Trophoblast cell (in vitro differentiated cells and primary cell): ENCODE measurements at places on chromosomes 5 and 9.

- H3K4me3 ChIP-seq: no peak overlapping the region
- H3K27me3 ChIP-seq: no peaks in the 10 kb centered on the region
- no peak overlapping the region for H3K27ac ChIP-seq
- no peaks in the 10 kb centered on the region for H3K36me3 ChIP-seq
- no peak for DNase-seq
- peaks cover 5% of the 10 kb centered on the region for H3K4me1 ChIP-seq
These were observed 253.3 kb downstream of the DMAC1 start for GRCh38 chr9:7546261-7546660.

GRCh38 chr5:122310889-122311288, 1.1 kb upstream of the SNCAIP start:
- no peak for DNase-seq
- H3K4me3 ChIP-seq: no peak overlapping the region
- H3K36me3 ChIP-seq: no peaks in the 10 kb centered on the region
- no peak overlapping the region for H3K27ac ChIP-seq

DNA sequence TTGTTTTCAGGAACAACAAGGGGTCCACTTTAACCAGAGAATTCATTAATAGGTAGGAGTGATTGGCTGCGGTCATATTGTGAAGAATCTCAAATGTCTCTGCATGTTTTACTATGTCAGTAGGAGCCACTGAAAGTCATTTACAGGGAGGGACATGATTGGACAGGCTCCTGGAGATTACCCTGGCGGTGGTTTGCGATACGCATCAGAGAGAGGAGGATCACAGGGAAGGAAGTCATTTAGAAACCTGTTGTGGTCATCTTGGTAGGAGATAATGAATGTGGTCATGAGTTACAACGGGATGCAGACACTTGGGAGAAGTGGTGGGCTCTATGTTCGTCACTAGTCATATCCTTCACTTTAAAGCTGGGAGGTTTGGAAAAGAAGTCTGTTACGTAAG, 262.8 kb downstream of the FAM114A2 start:
- H3K4me3 ChIP-seq: no peak overlapping the region
- no peaks in the 10 kb centered on the region for H3K27me3 ChIP-seq
- no peaks in the 10 kb centered on the region for H3K4me1 ChIP-seq
- no peak for DNase-seq
- no peaks in the 10 kb centered on the region for H3K36me3 ChIP-seq
- H3K27ac ChIP-seq: no peak overlapping the region

- no peaks in the 10 kb centered on the region for H3K27me3 ChIP-seq
- peaks cover 17% of the 10 kb centered on the region for H3K4me1 ChIP-seq
- peaks cover 14% of the 10 kb centered on the region for H3K36me3 ChIP-seq
- DNase-seq: no peak
These were observed 61.8 kb downstream of the PFDN1 start for GRCh38 chr5:140240987-140241706.
